ENCODE measurements at places on chromosomes 7 and 10.

- DNase-seq, result no peak
Observed at GRCh38 chr7:727104-727805, at the start of gene PRKAR1B. Gene PRKAR1B (minus strand): TSS chr7:727281. CDS start chr7:711505, 15,776 bp downstream.

- no peak for DNase-seq
Observed at GRCh38 chr7:4711093-4711492, 29.0 kb downstream of the FOXK1 start.

- no peak for DNase-seq
Observed at GRCh38 chr10:132326925-132327324, 5.1 kb upstream of the LRRC27 start.

DNA sequence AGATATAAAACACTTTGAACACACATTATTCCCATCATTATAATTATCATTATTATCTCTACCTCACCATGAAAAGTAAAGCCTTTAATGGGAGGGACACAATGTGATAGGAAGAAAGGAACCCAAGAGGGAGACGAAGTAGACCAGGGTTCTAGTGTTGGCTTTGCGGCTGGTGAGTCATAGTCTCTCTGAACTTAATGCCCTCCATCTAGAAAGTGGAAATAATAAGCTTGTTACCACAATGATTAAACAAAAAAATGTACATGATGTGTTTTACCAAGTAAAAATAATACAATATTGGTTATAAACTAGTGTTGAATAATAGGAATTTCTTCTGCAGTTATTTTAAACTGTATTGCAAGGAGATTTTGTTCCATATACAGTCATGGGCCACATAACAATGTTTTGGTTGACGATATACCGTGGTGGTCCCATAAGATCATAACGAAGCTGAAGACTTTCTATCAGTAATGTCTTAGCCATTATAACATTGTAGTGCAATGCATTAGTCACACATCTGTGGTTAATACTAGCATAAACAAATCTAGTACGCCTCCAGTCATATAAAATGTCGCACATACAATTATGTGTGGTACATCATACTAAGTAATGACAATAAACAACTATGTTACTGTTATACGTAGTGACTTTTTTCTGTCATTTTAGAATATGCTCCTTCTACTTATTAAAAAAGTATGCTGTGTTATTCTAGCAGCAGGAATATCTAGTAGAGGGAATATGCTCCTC lies 450.6 kb upstream of the SORCS1 start:
- DNase-seq, result no peak

DNA sequence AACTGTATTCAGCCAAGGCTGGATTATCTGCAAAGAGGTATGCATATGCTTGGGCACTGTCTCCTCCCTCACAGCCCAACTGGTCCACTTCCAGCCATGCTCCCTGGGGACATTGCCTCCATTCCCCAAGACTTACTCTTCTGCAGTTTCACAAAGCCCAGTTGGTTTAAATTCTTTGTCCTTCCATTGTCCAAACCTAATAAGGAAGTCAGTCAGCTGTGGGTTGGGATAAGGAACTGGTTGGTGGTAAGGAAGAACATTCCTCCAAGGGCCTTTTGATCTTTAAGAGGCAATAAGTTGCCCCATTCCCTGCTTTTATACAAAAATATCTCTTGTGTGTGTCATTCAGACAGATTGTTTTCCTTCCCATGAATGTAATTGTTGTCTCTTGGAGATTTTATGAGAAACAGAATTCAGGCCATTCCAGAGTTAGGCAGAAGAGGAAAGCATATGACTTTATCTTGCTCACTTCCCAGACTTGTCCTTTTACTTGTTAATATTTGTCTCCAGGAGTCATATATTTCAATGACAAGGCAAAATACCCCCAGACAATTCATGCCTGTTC lies 673.7 kb downstream of the SUGCT start:
- DNase-seq, result no peak
